ENCODE measurements at places on chromosomes 13 and 19. TPM values are rescaled to one million over a fixed set of nuclear protein-coding genes. Genes with fewer than 3 reads are reported as not detected.

ZNF541 gene
- total RNA-seq = 0.44 TPM

CD79A gene
- 1.3 TPM for total RNA-seq

SHISA2 gene
- total RNA-seq = 0.07 TPM

DMRTC2 gene
- total RNA-seq = not detected

KRTDAP gene
- not detected for total RNA-seq

POSTN gene
- not detected for total RNA-seq

FBXO17 gene
- total RNA-seq = not detected

F7 gene
- 0.29 TPM for total RNA-seq

SERTAD1 gene
- 15.9 TPM for total RNA-seq

RFPL4AL1 gene
- total RNA-seq = not detected

ZNF844 gene
- 5.7 TPM for total RNA-seq

ZNF471 gene
- 1.1 TPM for total RNA-seq

MISP gene
- not detected for total RNA-seq

KCNRG gene
- total RNA-seq = 0.22 TPM

DNA sequence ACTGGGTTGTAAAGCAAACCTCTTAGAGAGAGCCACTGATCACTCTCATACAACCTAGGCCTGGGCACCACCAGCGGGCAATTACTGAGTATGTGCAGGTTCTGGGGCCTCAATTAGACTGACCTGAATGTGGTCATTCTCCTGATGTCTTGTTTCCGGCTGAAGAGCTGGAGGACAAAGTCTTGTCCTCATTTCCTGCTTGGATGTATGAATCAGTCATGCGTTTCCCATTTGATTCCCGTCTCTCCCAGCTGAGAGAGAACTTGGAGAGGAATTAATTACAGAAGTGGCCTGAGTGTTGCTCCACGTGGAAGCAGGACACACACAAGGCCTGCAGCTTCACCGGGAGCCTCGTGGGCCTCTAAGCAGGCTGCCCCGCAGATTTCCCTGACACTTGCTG, 799.3 kb upstream of the ARGLU1 start:
- DNase-seq = no peak

- DNase-seq = no peak
These were observed 201.2 kb downstream of the LHFPL6 start for GRCh38 chr13:39401756-39402155.

GRCh38 chr19:18526316-18526715, 4.4 kb upstream of the ELL start:
- DNase-seq = no peak

- no peak for DNase-seq
These were observed 1.2 kb downstream of the ZSWIM4 start for GRCh38 chr19:13796301-13797057.

- DNase-seq = no peak
These were observed at the start of gene SLC7A9 for GRCh38 chr19:32869369-32869965. Gene SLC7A9 (minus strand): TSS chr19:32869767. CDS start chr19:32868534, 1,233 bp downstream.

- no peak for DNase-seq
These were observed 11.0 kb downstream of the ZNF574 start for GRCh38 chr19:42086770-42087550.

DNA sequence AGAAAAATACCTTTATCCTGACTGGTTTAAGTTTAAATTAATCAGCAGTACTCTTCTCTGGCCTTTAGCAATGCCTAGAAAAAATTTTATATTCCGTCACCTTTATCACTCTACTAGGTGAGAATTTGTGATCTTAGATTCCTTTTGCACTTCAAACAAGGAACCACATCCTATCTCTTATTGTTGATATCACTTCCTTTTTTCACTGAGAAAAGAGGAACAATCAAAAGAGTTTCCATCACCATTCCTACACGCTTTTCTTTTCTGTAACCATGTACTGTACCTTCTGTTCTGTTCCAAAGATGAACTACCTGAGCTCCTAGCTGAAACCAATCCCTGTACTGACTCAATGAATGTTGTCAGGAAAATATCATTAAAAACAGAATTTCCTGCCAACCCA, 1379.0 kb upstream of the MIR17HG start:
- DNase-seq = no peak

- no peak for DNase-seq
These were observed 18.4 kb upstream of the KPNA3 start for GRCh38 chr13:49810567-49811526.

GRCh38 chr13:33862016-33862415, 44.1 kb downstream of the RFC3 start:
- DNase-seq = no peak

DNA sequence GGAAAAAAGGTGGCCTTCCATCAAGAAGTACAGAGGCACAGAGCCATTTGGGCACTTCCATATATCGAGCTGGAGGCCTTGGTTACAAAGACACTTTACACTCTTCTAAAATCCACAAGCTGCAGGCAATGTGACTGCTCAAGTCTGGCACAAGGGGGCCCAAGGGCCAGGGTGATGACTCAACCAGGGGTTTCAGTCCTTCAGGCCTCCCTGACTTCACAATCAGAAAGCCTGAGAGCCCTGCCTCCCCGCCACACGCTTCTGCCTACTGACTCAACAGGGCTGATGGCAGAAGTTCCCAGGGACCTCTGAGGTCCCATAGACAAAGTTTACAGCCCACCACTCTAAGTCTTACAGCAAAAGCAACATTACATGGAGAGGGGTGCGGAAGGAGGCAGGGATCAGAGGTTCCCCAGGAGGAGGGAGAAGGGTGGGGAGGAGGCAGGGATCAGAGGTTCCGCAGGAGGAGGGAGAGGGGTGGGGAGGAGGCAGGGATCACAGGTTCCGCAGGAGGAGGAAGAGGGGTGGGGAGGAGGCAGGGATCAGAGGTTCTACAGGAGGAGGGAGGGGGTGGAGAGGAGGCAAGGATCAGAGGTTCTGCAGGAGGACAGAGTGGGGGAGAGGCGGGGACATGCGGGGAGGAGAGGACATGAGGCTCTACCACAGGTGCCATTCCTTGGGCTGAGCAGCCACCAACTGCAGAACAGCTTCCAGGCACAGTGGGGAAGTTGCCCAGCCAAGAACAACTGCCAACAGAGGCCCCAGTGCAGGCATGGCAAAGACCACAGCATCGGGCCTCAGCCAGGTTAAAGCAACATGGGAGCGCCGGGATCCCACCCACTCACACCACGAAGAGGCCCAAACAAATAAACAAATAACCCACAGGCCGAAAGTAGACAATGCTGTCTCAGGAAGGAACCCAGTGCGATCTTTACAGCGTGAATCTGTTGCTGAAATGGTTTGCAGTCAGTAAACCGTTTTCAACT, 52.0 kb downstream of the SLC7A1 start:
- no peak for DNase-seq

GRCh38 chr13:97141564-97142005, 80.5 kb upstream of the MBNL2 start:
- DNase-seq = no peak

- no peak for DNase-seq
These were observed 680.1 kb downstream of the DIAPH3 start for GRCh38 chr13:59483501-59484145.

DNA sequence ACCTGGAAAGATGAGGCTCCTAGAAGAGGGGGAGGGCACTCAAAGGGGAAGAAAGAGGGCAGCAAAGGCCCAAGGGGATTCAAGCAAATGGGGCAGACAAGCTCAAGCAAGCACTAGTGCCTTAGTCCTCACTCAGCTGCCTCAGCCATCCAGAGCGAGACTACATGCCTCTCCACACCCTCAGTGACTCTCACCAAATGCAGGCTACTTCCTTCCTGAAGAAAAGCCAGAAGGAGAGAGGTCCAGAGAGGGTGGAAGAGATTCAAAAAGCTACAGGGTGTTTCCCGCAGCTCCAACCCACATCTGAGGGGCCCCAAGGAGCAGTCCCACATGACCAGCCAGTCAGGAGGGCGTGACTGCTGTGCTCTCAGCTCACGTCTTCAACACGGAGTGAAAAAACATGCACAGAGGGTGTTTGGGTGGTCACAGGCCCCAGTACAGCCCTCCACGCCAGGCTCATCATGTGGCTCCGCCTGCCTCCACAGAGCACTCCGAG, 40.5 kb downstream of the MIPEP start:
- no peak for DNase-seq

DNA sequence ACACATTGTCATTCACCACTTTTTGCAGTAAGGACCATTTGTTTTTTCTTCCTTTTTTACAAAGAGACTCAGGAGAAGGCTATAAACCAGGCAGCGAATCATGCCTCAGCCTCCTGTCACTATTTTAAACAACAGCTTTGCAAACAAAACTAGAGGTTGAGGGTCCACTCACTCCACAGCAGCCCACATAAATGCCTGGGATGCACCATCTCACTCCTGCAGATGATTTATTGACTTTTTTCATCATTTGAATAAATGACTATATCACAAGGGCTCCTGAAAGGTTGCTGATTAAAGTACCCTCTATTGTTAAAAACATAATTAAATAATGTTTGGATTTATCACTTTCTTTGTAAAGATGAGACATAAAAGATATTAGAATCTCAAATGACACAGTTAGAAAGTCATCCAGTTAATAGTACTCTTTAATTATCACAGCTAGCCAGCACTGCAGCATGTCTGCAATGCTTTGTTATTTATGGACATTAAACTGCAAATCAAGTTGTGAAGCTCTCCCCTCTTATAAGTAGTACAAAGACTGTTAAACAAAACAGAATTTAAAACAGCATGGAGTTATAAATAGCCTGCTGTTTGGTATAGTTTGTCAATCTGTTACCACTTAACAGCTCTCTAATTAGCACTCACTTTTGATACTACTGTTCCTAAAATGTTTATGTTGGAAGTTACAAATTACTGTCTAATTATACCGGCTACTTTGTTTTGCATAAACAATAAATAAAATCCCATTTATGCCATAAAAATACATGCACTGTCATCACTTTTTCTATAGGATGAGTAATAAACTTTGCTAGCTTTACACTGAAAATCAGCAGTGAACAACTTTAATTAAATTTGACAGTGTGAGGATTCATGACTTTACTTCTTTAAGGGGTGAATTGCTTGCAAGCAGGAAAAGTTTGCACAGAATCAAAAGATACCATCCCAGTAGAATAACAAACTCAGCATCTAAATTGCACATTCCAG, 853.2 kb downstream of the UQCRFS1 start:
- DNase-seq = no peak

DNA sequence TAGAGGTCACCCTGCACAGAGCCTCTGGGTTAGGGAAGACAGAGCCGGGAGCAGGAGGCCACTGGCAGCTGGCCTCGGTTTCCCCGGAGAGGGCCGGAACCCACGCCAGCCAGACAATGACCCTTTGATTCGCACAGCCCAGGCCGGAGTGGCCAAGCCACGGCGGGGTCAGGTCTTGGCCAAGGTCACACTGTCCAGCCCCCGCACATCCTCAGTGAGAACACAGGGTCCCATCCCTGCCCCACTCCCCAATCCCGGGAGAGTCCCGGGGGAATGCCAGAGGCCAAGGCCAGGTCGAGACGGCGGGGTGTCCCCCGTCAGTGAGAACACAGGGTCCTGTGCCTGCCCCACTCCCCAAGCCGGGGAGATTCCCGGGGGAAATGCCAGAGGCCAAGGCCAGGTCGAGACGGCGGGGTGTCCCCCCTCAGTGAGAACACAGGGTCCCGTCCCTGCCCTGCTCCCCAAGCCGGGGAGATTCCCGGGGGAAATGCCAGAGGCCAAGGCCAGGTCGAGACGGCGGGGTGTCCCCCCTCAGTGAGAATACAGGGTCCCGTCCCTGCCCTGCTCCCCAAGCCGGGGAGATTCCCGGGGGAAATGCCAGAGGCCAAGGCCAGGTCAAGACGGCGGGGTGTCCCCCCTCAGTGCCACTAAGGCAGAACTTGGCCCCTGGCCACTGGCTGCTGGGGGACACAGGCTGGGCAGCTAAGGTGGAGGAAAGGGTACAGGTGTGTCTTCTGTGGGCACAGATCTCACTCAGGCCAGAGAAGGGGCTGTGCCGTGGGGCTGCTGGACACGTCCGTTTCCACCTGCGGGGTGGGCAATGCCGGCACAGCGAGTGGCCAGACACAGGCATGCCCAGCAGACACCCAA, 1.7 kb upstream of the FSTL3 start:
- no peak for DNase-seq

GRCh38 chr13:32589471-32589870, 3.2 kb downstream of the PDS5B start:
- no peak for DNase-seq

DNA sequence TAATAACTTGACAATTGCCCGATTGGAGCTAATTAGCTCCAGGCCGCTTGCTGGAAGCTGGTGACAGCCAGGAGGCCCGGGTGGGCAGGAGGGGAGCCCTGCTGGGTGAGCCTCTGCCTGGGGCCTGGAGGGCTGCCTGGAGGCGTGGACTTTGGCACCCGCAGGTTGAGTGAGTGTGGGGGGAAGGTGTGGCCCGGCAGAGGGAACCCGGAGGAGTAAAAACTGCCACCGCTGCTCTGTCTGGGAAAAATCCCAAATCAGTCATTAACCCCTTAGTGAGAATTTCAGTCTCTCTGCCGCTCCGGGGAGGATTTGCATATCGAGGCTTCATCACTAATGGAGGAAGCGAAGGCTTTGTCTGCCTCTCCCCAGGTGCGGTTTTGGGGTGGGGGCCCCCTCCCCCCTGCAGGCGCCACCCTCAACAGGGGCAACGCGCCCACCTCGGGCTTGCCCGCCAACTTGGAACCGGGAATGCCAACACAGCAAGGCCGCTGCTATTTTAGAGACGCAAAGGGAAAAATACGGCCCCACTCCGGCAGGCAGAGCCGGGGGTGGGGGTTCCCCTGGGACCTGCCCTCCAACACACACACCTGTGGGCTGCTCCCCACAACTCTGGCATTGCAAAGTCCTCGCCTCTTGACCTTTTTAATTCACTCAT, 6.2 kb downstream of the EFNA2 start:
- DNase-seq = no peak

- no peak for DNase-seq
These were observed 15.7 kb downstream of the ZNF627 start for GRCh38 chr19:11612816-11613511.

GRCh38 chr19:35153701-35154524, 622 bp upstream of the FXYD5 start:
- peak; percentile 67 for DNase-seq

- no peak for DNase-seq
These were observed 9.4 kb upstream of the SPC24 start for GRCh38 chr19:11164879-11165406.

DNA sequence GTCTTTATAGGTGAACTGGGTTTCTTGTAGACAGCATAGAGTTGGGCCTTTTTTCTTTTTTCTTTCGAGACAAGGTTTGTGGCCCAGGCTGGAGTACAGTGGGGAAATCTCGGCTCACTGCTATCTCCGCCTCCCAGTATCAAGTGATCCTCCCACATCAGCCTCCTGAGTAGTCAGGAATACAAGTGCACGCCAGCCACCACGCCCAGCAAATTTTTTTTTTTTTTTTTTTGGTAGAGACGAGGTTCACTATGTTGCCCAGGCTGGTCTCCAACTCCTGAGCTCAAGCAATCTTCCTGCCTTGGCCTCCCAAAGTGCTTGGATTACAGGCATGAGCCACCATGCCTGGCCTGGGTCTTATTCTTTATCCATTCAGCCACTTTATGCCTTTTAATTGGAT, 5.1 kb upstream of the CALM3 start:
- no peak for DNase-seq

GRCh38 chr13:35548790-35549189, 72.3 kb upstream of the MAB21L1 start:
- DNase-seq = no peak

Measured in CD8-positive, alpha-beta memory T cell (primary cell).